ENCODE measurements at places on chromosomes 3 and 15. TPM values are rescaled to one million over a fixed set of nuclear protein-coding genes. Genes with fewer than 3 reads are reported as not detected.

TP63 gene
- total RNA-seq = 0.18 TPM

FANCD2OS gene
- not detected for total RNA-seq

RPP25 gene
- total RNA-seq = 4.1 TPM

ACTC1 gene
- not detected for total RNA-seq

THAP10 gene
- total RNA-seq = 7.9 TPM

CCDC9B gene
- total RNA-seq = 16.2 TPM

BAHD1 gene
- 14.4 TPM for total RNA-seq

DNA sequence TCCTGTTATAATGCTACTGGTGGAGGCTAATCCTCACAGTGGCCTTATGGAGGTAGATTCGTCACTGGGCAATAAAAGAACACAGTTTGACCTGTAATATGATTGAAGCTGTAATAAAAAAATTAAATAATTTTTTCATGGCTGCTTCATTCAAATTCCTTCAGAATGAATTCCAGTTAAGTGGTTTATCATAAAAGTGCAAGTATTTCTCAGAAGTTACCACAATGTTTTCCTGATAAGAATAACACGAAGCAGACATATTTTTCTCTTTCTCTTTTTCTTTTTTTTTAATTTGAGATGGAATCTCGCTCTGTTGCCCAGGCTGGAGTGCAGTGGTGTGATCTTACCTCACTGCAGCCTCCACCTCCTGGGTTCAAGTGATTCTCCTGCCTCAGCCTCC is 15.6 kb downstream of the B4GALT4 start:
- no peak for DNase-seq

DNA sequence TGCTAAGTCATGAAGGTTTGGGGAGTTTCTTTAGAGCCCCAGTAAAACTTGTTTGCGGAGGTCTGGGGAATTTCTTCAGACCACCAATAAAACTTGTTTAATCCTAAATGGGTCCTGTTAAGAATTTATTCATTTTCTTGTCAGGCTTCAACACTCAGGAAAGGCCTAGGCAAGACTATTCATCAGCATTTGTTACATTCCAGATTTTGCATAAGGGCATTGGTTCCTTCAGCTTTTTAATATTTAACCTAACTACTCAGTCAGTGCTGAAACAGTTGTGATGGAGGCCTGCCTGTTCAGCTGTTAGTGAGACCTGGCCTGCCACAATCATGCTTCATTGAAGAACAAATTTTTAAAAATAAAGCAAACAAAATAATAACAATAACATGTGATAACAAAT is 954.2 kb upstream of the SEMA6D start:
- DNase-seq = no peak

DNA sequence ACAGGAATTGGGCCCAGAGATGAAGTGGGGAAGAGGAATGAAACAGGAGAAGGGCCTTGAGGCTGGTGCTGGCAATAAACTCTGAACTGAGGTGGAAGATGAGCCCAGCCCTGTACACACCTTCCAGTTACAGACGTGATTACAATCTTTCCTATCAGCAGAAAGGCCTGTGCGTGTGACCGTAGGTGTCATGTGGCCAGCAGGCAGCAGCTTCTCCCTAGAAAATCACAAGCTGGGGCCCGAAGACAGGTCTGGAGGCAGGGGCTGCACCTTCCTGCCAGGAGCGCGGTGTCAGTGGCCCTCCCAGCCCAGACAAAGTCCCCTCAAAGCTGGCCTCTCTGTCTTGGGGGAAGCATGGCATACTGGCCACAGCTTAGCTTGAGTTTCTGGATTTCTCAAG is 16.7 kb upstream of the PIGZ start:
- DNase-seq = no peak

GRCh38 chr15:79041601-79042168 is 48.9 kb downstream of the RASGRF1 start:
- no peak for DNase-seq

- DNase-seq = peak; percentile 83
Observed at GRCh38 chr3:14391033-14391432, 11.4 kb upstream of the SLC6A6 start.

- no peak for DNase-seq
Observed at GRCh38 chr15:42628761-42629160, 53.4 kb downstream of the STARD9 start.

DNA sequence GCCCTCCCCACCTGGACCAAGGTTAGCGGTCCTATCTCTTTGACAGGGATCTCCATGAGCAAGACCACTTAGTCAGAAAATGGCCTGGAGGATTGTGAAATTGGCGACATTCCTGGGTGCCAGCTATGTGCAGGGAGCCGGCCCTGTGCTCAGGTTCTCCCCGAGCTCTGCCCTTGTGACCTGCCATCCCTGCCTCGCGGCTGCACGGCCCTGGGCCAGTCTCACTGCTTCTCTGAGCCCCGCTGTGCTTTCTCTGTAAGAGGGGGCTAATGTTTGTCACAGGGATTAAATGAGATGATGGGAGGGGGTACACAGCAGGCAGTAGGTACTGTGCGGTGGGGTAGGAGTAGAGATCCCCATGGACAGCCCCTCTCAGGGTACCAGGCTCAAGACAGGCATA is 14.9 kb downstream of the C3orf18 start:
- DNase-seq = no peak

GRCh38 chr3:68163968-68164367 is 509.6 kb upstream of the SUCLG2 start:
- no peak for DNase-seq

DNA sequence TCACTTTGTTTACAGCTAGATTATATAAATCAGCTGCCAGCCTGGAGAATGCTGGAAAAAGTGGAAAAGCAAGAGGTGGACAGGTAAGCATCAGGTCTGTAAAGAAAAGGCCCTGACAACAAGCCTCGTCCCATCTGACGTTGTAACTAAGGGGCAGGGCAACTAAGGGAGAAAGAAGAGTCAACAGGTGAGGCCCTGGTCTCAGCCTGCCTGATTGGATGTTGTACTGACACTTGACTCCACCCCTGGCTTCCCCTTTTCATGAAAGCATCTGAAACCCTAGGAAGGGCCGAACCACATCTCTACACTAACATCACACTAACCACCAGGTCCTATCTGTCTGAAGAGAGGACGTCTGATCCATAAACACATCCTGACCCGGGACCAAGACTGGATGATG is 357.6 kb upstream of the CFAP20DC start:
- no peak for DNase-seq

DNA sequence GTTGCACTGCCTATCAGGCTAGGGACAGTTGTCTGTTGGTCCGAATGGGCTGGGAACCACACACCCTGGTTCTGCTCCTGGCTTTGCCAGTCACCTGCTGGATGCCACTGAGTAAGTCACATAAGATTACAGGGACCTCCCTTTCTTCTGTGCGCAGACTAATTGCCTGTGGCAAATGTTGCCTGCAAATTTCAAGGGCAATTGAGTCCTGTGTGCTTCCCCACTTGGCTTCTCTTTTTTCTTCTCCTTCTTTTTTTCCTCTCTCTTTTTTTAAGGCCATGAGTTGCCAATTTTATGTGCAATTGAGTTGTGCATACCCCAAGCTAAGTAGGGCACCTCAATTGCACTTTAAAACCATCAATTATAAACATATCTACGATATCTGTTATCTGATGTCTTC is 963.4 kb downstream of the MCTP2 start:
- no peak for DNase-seq
